ENCODE measurements at places on chromosomes 3 and 15.

- DNase-seq, result peak; percentile 33
Observed at GRCh38 chr15:72785432-72785831, 1.9 kb upstream of the ADPGK start.

DNA sequence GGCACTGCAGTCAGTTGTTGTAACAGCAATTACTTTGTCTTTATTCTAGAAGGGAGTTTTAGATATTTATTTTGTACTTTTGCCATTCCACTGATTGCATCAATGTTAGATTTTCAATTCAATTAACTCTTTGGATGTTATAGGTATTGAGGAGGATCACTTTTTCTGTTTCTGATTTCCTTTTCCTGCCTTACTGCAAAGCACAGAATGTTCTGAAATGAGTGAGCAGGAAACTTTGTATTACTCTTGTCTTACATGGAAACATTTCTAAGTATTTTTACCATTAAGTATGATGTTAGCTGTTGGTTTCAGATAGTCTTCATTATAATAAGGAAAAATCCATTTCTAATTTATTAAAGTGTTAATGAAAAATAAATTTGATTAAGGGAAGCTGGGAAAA is 80.5 kb downstream of the OSBPL10 start:
- DNase-seq, result no peak

- DNase-seq, result no peak
Observed at GRCh38 chr3:12356175-12356574, 67.3 kb downstream of the PPARG start.

GRCh38 chr3:32045091-32045915 is 61.1 kb upstream of the GPD1L start:
- DNase-seq, result no peak

DNA sequence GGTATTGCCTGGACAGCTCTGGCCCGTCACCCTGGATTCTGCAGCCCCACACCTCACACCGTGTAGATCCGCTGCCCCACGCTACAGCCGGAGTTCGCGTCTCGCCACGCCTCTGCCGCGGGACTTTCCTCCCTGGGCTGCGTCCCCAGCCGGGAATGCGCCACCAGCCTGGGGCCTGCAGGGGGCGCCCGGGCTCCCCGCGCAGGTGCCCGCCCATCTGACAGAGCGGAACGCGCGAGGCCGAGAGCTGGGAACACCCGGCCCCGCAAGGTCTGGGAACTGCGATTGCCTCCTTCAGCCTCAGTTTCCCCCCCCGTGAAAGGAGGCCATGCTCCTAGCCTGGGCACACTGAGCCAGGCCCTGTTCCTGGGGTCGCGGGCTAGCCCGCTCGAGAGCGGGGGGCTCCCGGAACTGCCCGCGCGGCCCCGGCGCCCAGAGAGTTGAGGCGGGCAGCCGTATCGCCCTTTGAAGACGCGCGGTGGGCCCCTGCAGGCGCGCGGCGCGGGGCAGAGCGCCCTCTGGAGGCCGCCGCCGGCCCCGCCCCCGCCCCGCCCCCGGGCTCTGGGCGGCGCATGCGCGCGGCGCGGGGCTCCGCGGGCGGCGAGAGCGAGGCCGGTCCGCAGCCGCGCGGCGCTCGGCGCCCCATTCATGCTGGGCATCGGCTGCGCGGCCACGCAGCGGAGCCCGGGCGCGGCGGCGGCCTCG is at the start of gene PLXNA1:
PLXNA1 (plus strand) TSS at position 645 of the 705 bp plus-strand sequence. CDS start 5,479 bp downstream, outside the sequence.
- peak; percentile 61 for DNase-seq

- no peak for DNase-seq
Observed at GRCh38 chr3:18405141-18405540, 20.0 kb downstream of the SATB1 start.

DNA sequence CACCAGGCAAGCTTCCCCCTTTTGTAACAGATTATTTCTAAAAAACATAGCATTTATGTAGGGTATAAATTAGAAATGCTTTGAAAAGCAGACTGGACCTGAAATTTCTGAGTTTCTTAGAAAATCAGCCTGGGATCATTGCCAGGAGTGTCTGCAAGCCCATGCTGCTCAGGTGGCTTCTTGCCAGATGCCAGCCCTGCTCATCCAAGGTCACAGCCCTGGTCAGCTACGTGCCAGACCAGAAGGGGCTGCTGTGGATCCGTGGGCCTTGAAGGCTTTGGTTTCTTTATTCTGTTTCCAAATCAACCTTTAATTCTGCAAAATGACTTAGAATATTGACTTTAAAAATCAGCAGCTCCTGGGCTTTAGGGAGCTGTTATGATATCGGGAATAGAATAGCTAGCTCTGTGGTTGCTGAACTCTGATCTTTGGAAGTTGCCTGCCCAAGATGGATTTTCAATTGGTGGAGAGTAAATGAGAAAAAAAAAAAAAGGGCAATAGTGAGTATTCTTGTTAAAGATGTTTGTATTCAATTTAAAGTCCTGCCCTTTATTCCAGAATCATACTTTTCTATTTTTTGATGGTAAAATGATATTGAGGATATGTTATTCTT is 370.1 kb upstream of the ONECUT1 start:
- DNase-seq, result no peak

DNA sequence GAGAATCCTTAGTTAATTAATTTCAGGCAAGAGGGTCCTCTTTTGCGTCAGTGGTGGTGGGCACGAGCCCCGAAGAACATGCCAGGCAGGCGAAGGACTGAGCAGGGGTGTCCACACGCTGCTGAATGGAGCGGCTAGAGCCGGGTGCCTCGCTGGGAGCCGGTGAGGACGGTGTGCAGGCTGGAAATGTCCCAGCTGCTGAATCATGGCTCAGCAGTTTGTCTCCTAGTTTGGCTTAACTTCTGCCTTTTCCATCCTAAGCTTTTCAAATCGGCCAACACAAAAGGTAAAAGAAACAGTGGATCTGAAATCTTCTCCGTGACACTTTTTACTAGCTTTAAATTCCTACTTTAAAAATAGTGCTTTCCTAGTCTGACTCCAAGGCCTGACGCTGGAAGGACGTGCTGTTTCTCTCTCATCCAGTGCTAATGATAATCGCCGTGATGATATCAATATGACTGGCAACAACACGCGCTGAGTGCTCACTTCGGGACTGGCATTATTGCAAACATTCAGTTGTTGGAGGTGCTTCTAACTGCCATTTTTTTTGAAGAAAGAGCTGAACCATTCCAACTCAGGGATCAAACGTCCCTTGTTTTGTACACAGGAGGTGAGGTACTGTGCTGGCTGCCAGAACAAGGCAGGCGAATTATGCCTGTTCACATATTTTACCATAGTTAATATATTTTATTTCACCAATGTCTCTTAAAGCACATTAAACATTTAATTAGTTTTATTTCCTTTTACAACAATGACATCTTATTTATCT is 19.8 kb downstream of the PCSK6 start:
- no peak for DNase-seq

DNA sequence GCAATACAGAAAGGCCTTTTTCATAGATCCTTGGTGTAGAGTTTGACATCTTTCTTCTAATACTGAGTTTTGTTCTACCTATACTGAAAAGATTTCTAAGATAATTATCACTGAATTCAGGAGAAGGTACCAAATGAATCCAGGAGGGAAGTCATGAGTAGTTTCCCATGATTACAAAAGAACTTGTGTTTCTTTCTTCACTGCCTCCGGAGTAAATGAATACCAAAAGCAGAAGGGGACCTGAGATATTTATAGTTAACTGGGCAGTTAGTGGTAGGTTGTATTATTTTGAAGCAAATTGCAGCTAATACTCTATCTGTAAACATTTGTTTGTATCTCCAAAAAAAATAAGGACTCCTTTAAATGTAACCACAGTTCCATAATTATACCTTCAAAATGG is 175.4 kb downstream of the SUCNR1 start:
- DNase-seq, result no peak

DNA sequence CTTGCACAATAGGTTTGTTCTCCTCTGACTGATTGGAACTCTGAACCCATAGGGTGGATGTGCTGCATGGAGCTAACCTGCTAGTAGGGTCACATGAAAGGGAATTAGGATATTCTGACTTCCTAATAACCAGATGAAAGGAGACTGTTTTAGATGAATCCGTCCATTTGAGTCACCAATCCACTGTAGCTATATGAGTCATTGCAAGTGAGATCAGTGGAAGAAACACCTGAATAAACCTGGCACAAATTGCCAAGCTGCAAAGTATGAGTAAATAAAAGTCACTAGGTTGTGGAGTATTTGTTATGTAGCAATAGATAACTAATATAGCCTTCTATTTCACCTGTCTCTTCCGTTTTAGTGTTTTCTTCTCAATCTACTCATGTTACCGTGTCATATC is 584.4 kb downstream of the PDCD6IP start:
- DNase-seq, result no peak

DNA sequence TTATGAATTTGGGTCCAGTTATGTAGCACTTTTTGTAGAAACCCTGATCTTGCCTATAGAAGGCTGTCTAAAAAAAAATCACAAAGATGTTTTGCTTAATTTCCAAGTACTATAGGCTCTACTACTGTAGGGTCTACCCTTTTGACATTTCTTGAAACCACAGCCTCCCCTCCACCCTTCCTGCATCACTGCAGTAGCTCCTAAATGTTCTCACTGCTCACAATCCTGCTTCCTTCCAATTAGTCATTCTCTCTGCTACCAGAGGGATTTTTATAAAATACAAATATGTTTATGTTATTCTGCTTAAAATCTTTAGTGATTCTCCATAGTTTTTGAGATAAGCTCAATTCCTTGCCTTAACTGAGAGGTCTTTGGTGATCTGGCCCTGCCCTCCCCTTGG is 114.0 kb downstream of the CYP19A1 start:
- no peak for DNase-seq

- DNase-seq, result no peak
Observed at GRCh38 chr3:132592216-132592615, 4.9 kb upstream of the ACKR4 start.

DNA sequence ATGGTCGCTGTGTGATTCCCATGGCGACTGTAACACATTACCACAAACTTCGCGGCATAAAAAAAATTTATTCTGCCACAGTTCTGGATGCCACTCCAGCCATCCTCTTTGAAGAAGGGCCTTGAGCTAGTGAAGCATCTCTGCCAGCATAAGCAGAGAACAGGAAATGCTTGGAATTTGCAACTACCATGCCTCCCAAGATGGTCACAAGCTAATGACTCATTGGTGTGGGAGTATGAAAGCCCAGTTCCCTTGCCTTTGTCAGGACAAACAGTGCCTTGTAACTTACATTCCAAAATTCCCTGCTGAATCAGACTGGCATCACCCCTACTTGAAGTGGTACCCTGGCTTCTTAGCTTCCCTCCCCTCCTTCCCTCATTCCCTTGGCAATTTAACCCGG is 129.7 kb downstream of the PROS1 start:
- no peak for DNase-seq

DNA sequence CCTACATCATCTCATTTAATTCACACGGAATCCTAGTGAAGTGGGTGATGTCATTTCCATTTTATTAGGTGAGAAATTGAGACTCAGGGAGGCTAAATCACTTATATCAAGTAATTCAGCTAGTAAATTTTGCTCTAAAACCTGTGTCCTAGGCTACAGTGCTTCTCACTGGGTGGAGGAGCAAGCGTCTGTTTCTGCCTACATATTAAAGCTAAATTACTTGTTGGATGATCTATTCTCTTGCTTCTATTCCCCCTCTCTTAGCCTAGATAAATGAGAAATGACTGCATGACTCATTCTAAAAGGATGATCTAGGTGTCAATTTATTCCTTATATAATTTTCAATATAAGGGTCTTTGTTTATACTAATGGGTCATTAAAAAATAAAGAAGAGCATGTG is 37.8 kb upstream of the RBP1 start:
- no peak for DNase-seq

Measured in stimulated activated CD4-positive, alpha-beta T cell treated with anti-CD3 and anti-CD28 coated beads, Interleukin-1b, Interleukin-23, amount 100 ng/mL, for 24 hours (primary cell).